ENCODE measurements at places on chromosomes 16 and 17. TPM values are rescaled to one million over a fixed set of nuclear protein-coding genes. Genes with fewer than 3 reads are reported as not detected.

DNA sequence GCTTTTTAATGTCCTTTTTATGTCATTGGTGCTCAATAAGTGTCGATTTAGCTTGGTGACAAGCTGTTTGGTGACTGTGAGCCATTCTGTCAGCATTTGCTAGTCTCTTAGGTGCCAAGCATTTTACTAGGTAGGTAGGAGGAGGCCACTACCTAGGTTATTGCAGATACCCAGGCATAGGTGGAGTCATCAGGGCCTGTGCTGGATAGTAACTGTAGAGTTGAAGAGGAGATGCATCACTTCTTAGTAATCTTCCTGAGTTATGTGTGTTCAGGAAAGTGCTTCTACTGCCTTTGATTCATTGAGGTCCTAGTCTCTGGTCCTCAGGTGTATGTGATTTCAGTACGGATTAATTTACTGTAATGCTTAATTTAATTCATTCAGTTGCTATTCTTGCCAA, 17.7 kb downstream of the USP10 start:
- DNase-seq: no peak

DNA sequence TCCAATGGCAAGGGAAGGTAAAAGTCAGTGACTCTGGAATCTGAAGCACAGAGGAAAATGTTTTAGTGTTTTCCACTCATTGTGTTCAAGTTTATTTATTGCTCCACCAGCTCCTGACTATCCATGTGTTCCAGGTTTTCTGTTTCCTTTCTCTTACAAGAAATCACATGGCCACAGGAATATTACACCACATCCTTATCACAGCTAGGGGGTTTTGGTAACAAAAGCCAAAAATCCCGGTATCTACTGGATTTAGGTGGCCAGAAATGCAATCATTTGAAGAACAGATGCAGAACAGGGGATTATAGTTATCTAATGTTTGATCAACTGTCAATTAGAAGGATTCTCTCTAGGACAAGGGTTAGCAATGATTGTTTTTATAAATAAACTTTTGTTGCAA, 47.9 kb downstream of the STH start:
- DNase-seq: no peak

- no peak for DNase-seq
Measured at GRCh38 chr16:50631249-50631984, 49.7 kb downstream of the SNX20 start.

DNA sequence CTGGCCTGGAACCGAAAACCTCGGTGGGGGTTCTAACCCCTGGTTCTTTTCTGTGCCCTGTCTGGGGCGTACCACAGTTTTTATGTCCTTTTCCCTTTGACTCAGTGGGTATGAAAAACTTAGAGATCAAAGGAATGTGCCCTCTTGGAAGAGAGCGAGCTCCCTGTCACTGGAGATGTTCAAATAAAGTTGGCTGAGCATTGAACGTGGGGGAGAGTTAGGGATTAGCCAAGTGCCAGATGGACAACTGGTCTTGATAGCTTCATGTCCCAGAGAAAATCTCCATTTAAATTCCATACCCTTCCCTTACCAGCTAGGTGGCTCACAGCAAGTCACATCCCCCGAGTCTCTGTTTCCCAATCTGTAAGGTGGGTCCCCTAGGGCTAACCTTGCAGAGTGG, 9.5 kb downstream of the ADGRG1 start:
- DNase-seq: no peak

USP36 gene
- total RNA-seq: 33.9 TPM
